Activated CD4-positive, alpha-beta T cell treated with anti-CD3 and anti-CD28 coated beads for 36 hours (primary cell): ENCODE measurements at places on chromosomes 1 and 21. TPM values are rescaled to one million over a fixed set of nuclear protein-coding genes. Genes with fewer than 3 reads are reported as not detected.

The ESRRG gene
- total RNA-seq = not detected

The CD2 gene
- 287 TPM for total RNA-seq

- peak; percentile 40 for DNase-seq
Observed at GRCh38 chr1:214550857-214551435, 456 bp downstream of the PTPN14 start.

DNA sequence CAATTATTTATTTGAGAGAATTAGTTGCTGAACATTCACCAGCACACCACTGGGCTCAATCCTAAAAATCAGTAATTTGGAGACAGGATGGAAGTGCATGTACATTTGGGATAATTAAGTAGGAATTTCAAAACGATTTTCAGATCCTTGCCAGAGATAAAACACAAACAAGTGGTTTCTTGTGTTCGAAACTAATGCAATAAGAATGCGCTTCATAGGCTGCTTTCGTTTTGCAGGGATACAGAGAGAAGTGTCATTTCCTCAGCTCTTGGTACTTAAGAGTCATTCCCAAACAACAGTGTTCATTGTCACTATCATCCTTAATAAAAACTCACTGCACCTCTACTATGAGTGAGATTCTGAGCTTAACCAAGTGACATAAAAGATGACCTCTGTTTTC lies 20.6 kb upstream of the USP24 start:
- DNase-seq = no peak

GRCh38 chr1:151475175-151475574 lies 15.9 kb upstream of the POGZ start:
- DNase-seq = peak; percentile 60

DNA sequence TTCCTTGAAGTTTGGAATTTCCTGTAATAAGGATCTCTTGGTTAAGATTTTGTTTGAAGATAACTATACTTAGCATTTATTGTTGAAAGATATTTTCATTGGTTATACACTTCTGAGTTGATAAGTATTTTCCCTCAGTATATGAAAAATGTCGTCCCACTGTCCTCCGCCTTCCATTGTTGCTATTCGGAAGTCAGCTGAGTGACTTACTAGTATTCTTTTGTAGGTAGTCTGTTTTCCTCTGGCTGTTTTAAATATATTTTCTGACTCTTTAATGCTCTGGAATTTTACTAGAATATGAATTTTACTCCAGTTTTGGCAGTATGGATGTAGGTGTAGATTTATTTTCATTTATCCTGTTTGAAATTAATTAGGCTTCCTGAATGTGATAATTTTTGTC lies 498.7 kb upstream of the NFIA start:
- no peak for DNase-seq

DNA sequence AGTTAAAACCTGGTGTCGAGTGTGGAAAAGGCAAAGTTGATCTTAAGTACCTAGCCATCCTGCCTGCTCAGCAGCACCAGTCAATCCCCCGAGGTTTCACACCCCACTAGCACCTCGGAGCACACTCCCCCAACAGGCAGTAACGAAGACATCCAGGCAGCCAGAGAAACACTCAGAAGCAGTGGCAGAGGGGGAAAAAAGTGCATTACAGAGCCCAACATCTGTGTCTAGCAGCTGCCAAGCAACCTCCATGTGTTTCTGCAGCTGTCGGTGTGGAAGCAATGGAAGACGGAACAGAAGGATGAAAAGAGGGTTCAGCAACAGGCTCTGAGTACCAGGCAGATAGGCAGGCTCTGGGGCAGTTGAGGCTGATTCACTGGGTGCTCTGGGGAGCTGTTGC lies 73.4 kb upstream of the PROX1 start:
- no peak for DNase-seq

GRCh38 chr1:151043163-151043562 lies 4.4 kb upstream of the C1orf56 start:
- DNase-seq = no peak

GRCh38 chr1:9782897-9783296 lies 40.9 kb downstream of the CLSTN1 start:
- DNase-seq = no peak

GRCh38 chr1:167486090-167486824 lies 32.1 kb downstream of the CD247 start:
- peak; percentile 42 for DNase-seq

- DNase-seq = no peak
Observed at GRCh38 chr1:111654839-111655238, 35.2 kb downstream of the RAP1A start.

The TRIM46 gene
- total RNA-seq = 6.3 TPM

- DNase-seq = no peak
Observed at GRCh38 chr1:22364326-22364650, 87.4 kb upstream of the ZBTB40 start.

The OPRD1 gene
- 0.02 TPM for total RNA-seq

- peak; percentile 47 for DNase-seq
Observed at GRCh38 chr1:70504176-70504820, 93.2 kb downstream of the CTH start.

The MRPS6 gene
- total RNA-seq = 117 TPM

GRCh38 chr21:45549626-45550463 lies 7.6 kb upstream of the SLC19A1 start:
- peak; percentile 35 for DNase-seq

The ALPL gene
- total RNA-seq = not detected

- DNase-seq = no peak
Observed at GRCh38 chr1:84726593-84727499, 36.6 kb upstream of the SSX2IP start.

DNA sequence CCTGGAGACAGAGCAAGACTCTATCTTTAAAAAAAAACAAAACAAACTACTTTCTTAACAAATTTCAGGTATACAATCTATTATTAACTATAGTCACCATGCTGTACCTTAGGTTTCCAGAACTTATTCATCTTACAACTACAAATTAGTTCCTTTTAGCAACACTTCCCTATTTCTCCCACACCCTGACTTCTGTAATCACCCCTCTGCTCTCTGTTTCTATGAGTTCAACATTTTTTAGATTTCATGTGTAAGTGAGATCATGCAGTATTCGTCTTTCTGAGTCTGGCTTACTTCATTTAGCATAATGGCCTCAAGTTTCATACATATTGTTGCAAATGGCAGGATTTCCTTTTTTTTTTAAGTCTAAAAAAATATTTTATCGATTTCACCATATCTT lies 77.9 kb upstream of the LPGAT1 start:
- no peak for DNase-seq

The TMCC2 gene
- 11.0 TPM for total RNA-seq

The FAM151A gene
- not detected for total RNA-seq

- peak; percentile 41 for DNase-seq
Observed at GRCh38 chr1:53754484-53755312, 15.7 kb upstream of the GLIS1 start.

The TNFSF18 gene
- not detected for total RNA-seq

DNA sequence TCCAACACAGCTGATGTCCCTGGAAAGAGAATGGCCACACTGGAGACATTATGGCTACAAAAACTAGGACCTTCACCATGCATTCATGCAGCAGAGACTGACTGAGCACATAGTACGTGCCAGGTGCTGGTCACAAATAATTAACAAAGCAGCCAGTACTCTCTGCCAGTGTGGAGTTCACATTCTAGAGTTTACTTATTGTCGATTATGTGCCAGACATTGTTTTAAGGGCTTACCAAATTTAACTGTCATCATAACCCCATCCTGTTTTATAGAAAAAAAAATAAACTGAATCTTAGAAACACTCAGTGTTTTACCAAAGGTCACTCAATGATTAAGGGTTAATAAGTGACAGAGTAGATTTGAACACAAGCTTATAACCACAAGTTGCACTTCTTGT lies 143.3 kb downstream of the RRAGC start:
- DNase-seq = no peak

The BRDT gene
- total RNA-seq = not detected

DNA sequence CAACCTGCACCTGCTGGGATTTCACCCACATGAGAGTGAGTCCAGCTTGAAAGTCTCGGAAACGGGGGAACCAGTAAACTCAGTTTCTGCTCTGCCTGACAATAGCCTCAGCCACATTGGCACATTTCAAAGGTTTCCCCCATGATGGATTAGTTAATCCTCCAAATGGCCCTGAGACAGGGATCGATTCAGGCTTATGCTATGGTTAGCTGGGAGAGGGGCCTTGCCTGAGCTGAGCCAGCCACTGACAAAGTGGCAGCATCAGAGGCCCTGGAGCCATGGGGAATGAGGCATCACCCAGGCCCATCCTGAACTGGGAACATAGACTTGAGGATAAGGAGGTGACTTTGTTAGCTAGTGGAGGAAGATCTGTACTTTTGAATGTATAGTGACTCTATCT lies 2.9 kb upstream of the CLSTN1 start:
- DNase-seq = no peak

DNA sequence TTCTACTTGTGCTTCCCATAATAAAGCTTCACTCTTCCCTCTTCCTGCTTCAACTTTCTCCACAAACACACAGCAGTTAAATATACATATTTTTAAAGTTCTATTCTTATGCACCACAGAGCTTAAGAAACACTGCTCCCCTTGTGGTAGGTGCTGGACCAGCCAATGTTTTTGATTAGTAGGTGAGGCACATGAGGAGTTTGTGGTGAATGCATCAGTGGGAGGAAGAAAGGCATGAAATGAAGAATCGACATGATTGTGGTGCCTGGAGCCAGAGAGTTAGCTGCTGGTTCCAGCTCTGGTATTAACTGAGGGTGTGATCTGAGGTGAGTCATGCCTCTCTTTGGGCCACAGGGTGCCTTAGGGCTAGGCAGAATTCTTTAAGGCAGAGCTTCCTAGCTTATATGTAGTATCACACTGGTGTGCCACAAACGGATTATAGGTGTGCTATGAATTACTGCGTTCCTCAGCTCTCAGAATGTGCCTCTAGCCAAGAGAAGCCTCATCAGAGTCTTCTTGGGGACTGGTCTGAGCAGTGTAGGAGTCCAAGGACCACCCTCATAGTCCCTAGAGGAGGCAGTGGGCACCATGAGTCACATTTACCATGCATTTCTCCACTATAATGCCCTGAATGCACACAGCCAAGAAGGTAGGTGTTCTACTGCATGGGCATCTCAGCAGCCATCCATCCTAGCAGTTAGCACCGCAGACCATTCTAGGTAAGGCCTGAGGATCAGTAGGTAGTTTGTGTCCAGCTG lies 97.4 kb upstream of the SGIP1 start:
- peak; percentile 77 for DNase-seq

GRCh38 chr1:190634134-190634533 lies 156.5 kb upstream of the BRINP3 start:
- no peak for DNase-seq

DNA sequence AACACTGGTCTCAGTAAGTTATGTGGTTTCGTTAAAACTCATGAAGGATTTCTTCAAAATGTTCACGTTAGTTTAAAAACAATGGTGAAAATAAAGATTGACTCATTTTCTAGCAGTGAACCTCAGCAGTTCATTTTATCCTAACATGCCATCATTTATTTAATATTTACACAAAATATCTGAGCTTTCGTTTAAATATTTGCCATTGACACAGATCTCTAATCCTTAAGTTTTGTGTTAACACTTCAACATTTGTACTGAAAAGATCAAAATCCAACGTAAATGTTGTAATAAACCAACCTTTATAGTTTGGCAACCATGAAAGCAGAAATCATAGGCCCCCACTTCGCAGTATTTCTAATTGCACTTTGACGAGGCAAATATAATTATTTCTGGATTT lies 1129.5 kb downstream of the PLA2G4A start:
- DNase-seq = no peak

DNA sequence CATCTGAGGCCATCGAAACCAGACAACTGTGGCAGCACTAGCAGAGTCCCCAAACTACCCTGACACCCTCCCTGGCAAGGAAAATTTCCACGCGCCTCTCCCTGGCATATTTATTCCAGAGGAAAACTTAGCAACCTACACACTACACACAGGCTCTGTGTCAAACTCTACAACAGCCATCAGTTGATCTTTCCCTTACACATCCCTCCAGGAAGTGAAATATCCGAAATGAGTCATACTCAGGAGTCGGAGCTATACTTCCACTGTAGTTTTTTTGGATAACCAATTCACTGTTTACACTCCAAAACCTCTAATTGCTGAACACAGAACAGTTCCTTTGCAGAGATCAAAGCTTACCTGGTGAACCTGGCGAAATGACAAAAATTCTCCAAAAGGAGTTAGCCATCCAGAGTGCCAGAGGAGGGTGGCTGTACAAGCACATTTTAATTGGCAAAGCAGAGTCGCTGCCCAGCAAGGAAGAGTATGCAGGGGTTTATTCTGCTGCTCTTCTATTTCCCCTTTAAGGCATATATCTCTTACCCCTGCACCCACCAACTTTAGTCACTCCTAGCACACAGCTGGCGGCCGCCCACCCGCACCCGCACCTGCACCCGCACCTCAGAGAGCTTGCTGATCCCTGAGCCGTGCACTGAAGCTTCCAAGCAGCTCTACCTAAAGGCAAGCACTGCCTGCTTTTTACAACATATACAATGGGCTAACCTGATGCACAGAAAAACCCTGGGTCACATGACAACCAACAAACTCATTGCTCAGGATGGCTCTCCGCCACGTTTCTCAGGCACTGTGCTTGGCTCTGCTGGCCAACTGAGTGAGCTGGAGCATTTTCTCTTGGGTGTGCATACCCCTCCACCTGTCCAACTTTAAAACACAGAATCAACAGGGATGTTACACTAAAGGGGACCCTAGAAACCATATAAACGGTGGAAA lies 54.9 kb downstream of the CAPZB start:
- DNase-seq = peak; percentile 29

DNA sequence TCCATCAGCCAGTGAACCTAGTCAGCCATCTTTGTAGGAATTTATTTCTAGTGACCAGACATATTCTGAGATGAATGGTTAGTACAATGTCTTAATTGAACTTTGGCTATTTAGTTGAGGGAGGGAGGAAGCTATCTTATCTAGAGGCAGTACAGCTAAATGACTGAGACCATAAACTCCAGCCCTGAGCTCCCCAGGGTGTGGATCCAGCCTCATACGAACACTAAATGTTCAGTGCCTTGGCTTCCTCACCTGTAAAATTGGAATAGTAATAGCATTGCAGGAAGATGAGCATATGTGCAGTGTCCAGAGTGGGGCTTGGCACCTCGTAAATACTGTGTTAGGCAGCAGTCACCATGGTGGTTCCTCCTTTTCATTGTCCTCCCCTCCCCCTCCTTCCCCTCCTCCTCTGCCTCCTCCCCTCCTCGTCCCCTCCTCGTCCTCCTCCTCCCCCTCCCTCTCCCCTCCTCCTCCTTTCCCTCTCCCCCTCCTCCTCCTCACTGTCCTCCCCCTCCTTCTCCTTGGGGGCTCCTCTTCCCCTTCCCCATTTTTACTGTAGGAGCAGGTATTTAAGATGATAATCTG lies 108.2 kb downstream of the GALNT2 start:
- DNase-seq = no peak

The TMEM125 gene
- total RNA-seq = not detected

- DNase-seq = no peak
Observed at GRCh38 chr21:36097427-36098181, 27.8 kb downstream of the CBR1 start.

- DNase-seq = no peak
Observed at GRCh38 chr1:224851848-224852261, 77.6 kb upstream of the DNAH14 start.

- DNase-seq = peak; percentile 99
Observed at GRCh38 chr1:65419681-65420589, 533 bp upstream of the LEPR start.
